Upper lobe of right lung (tissue), 1 donor: ENCODE measurements at places on chromosomes 5 and 9. TPM values are rescaled to one million over a fixed set of nuclear protein-coding genes. Genes with fewer than 3 reads are reported as not detected.
A peak's percentile ranks its signal among the peaks of the same experiment; 100 is the strongest.

The SLF1 gene
- 6.2 TPM for total RNA-seq

- no peaks in the 10 kb centered on the region for H3K4me1 ChIP-seq
- no peaks in the 10 kb centered on the region for H3K36me3 ChIP-seq
- H3K27me3 ChIP-seq = no peaks in the 10 kb centered on the region
- DNase-seq = no peak
These were observed 705.6 kb downstream of the SEMA5A start for GRCh38 chr5:8840237-8840636.

GRCh38 chr5:23631302-23632045 is 124.1 kb downstream of the PRDM9 start:
- H3K27me3 ChIP-seq = no peaks in the 10 kb centered on the region
- DNase-seq = no peak
- H3K36me3 ChIP-seq = no peaks in the 10 kb centered on the region
- H3K4me1 ChIP-seq = no peaks in the 10 kb centered on the region
- H3K4me3 ChIP-seq = no peak overlapping the region
- no peak overlapping the region for H3K27ac ChIP-seq

DNA sequence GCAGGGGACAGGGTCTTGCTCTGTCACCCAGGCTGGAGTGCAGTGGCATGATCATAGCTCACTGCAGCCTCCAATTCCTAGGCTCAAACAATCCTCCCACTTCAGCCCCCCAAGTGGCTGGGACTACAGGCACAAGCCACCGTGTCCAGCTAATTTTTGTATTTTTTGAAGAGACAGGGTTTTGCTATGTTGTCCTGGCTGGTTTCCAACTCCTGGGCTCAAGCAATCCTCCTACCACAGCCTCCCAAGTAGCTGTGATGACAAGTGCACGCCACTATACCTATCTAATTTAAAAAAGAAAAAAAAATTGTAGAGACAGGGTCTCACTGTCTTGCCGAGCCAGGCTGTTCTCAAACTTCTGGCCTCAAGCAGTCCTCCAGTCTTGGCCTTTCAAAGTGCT is 31.6 kb upstream of the LECT2 start:
- DNase-seq = no peak
- no peak overlapping the region for H3K4me3 ChIP-seq
- no peaks in the 10 kb centered on the region for H3K4me1 ChIP-seq

The ANAPC2 gene
- 51.4 TPM for total RNA-seq

The COL5A1 gene
- total RNA-seq = 37.8 TPM

DNA sequence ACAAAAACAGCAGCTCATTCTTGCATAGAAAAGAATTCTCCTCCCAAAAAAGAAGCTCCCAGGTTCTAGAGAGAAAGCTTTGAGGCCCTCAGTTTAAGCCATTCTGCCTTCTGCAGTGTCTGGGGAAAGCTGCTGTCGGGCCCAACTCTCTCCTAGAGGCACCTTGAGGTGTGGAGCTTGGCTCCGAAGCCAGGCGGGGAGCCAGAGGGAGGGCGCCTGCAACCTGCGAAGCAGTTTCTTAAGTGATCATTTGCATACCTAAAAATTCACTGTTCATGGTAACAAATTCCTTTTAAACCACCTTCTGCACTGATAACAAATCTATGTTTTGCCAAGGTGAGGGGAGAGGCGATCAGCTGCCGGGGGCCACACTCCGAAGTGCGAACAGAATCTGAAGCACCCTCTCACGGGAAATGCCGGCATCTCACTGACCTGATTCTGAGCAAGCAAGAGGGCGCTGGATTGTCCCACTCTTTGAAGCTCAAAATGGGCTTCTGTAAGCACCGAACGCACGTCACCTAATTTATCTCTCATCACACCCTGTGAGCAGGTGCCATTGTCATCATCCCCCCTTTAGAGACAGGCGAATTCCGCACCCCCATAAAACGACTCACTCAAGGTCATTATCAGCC is 86.1 kb downstream of the GTF3C4 start:
- no peaks in the 10 kb centered on the region for H3K36me3 ChIP-seq
- H3K4me3 ChIP-seq = no peak overlapping the region
- H3K27me3 ChIP-seq = no peaks in the 10 kb centered on the region
- peak overlapping the region; percentile 17 for H3K27ac ChIP-seq

GRCh38 chr9:94801681-94802080 is 75.2 kb downstream of the AOPEP start:
- no peak overlapping the region for H3K4me3 ChIP-seq
- no peaks in the 10 kb centered on the region for H3K27me3 ChIP-seq
- no peak for DNase-seq
- no peaks in the 10 kb centered on the region for H3K36me3 ChIP-seq

GRCh38 chr9:112550531-112550930 is 63.9 kb downstream of the KIAA1958 start:
- H3K27me3 ChIP-seq = no peaks in the 10 kb centered on the region
- H3K4me1 ChIP-seq = no peaks in the 10 kb centered on the region
- no peak overlapping the region for H3K27ac ChIP-seq
- H3K36me3 ChIP-seq = no peaks in the 10 kb centered on the region
- H3K4me3 ChIP-seq = no peak overlapping the region
- DNase-seq = no peak

DNA sequence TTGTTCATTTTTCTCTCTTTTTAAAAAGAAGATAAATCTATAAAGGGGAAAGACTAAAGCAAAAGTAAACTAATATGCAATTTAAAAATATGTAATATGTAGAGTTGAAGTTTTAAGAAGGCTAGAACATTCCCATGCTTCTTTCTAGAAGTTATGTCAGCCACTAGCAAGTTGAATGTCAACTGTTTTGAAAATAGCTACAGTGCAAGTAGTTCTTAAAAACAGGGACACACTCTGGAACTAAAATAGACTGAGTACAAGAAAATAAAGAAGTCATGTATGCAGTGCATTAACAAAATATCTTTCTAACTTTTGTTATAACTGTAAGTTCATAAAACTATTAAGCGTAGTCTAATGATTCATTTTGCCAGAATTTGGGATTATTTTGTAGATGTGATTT is 7.9 kb downstream of the TMEM38B start:
- no peak overlapping the region for H3K4me3 ChIP-seq
- DNase-seq = no peak
- no peaks in the 10 kb centered on the region for H3K4me1 ChIP-seq
- no peak overlapping the region for H3K27ac ChIP-seq
- no peaks in the 10 kb centered on the region for H3K36me3 ChIP-seq
- no peaks in the 10 kb centered on the region for H3K27me3 ChIP-seq

GRCh38 chr9:131545003-131545785 is at the start of gene PRRT1B:
Gene PRRT1B, plus strand, starts transcription at chr9:131545523. Its CDS starts 93 bp downstream, at chr9:131545616.
- H3K4me1 ChIP-seq = peaks cover 13% of the 10 kb centered on the region
- peak within 1 kb of the TSS; percentile 45 for H3K4me3 ChIP-seq
- peak; percentile 94 for DNase-seq
- peaks cover 26% of the 10 kb centered on the region for H3K27me3 ChIP-seq
- no peaks in the 10 kb centered on the region for H3K36me3 ChIP-seq
- no peak within 1 kb of the TSS for H3K27ac ChIP-seq

- no peak overlapping the region for H3K4me3 ChIP-seq
- no peaks in the 10 kb centered on the region for H3K27me3 ChIP-seq
- H3K36me3 ChIP-seq = no peaks in the 10 kb centered on the region
These were observed 45.7 kb downstream of the SNX18 start for GRCh38 chr5:54563083-54563761.

The SLC34A3 gene
- 0.23 TPM for total RNA-seq

DNA sequence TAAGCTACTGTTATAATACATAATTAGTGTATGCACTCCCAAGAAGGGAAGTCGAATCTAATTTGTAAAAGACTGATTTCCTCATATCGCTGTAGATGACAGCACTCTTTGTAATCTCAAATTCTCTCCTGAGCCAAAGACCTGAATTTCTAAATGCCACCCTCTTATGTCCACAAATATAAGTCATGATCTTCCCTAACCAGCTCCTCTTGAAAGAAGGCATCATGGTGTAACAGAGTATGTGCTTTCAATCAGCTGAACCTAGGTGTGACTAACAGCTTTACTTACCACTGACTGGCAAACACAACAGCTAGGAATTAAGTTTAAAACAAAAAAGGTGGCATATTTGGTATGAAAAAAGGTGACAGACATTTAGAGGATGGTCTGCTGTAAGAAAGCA is 34.0 kb upstream of the CTNNAL1 start:
- no peak overlapping the region for H3K27ac ChIP-seq
- H3K4me3 ChIP-seq = no peak overlapping the region
- no peak for DNase-seq
- H3K27me3 ChIP-seq = no peaks in the 10 kb centered on the region
- H3K36me3 ChIP-seq = peaks cover 84% of the 10 kb centered on the region

DNA sequence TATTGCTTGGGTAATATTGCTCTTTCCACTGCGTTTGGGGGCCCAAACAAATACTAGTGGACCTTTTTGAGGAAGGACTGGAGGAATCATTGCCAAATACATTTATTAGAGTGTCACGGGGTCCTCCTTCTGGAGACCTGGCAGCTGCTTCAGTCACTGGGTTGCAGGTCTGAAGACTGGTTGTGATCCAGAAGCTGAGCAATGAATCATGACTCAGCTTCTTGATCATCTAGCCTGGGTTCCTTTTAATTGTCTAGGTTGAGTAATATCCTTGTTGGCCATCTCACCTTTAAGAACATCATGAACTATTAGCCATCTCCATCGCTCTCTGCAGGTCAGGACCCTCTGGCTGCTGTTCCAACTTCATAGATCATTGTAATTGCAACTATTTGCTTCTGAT is 15.4 kb upstream of the UBAP1 start:
- H3K36me3 ChIP-seq = no peaks in the 10 kb centered on the region
- H3K27me3 ChIP-seq = no peaks in the 10 kb centered on the region
- no peaks in the 10 kb centered on the region for H3K4me1 ChIP-seq

DNA sequence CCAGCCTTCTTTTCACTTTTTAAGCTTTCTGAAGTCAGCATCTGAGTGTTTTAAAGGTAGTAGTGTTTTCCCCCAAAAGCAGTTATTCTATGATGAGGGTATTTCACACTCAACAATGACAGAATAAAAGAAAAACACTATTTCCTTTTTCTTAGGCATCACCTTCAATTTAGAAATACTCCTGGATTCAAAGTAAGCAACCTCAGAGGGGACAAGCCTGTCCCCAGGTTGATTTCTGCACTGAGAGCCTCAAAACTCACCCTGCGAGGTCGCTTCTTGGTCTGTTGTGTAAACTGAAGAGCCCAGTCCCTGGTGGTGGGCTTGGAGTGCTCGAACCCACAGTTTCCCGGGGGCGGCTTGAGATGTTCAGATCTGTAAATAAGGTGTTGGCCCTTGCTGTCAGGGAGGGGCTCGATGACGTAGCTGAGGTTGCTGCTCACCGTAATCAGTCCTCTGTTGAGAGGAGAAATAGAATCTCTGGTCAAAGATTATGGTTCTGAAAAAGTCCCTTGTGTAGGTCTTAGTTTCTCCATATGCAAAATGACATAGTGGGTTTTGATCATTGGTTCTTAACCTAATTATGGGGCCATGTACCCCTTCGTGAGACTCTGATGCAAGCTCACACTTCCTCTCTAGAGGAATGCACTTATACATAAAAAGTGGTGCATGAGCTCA is 55.9 kb downstream of the ADAM19 start:
- DNase-seq = no peak
- H3K4me3 ChIP-seq = no peak overlapping the region
- no peaks in the 10 kb centered on the region for H3K27me3 ChIP-seq

The FIBCD1 gene
- 2.7 TPM for total RNA-seq

GRCh38 chr5:177410575-177410974 is 1.2 kb upstream of the F12 start:
- H3K36me3 ChIP-seq = no peaks in the 10 kb centered on the region
- no peak overlapping the region for H3K27ac ChIP-seq

The IL9 gene
- not detected for total RNA-seq

The KCNMB1 gene
- 1.5 TPM for total RNA-seq

DNA sequence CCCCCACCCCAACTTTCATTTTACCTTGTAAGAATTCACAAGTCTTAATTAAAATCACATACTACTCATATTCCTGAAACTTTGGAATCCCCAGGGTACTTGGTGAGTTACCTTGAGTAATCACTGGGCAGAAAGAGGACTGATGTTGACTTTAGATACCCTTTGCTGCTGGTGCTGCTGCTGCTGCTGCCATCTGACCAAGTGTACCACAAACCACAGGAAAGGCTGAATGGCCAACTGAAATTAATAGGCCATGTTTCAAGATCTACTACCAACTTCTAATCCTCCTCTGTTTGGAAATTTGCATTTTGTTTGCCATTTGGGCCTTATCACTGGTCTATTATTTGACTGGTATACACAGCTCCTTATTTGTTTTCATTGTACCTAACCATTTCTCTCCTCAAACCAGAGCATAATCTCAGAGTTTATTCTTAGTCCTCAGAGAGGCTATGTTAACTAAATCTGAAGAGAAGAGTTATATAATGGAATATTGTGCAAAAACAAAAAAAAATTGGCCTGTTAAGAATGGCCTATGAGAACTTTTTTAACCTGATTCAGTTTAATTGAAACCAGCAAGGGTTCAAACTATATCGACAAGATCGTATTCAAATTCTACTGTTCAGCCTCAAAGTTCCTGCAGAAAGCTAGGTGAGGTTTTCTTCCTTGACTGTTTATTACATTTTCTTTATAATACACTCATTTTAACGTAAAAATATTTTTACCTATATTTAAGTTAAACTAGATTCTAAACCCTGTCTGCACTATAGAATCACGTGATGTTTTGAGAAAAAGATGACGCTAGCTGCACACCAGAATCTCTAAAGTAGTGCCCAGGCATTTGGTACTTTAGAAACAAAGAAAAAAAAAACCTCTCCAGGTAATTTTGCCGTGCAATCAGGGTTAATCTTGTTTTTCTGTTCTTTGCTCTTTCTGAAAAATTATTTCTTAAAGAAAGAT is 13.1 kb downstream of the SELENOP start:
- H3K4me1 ChIP-seq = no peaks in the 10 kb centered on the region
- DNase-seq = no peak
- H3K27ac ChIP-seq = no peak overlapping the region
- no peak overlapping the region for H3K4me3 ChIP-seq

GRCh38 chr5:54259090-54259489 is 51.3 kb downstream of the ARL15 start:
- no peaks in the 10 kb centered on the region for H3K36me3 ChIP-seq
- H3K27ac ChIP-seq = no peak overlapping the region
- no peak for DNase-seq
- H3K4me3 ChIP-seq = no peak overlapping the region

The ZNF483 gene
- total RNA-seq = 8.7 TPM

DNA sequence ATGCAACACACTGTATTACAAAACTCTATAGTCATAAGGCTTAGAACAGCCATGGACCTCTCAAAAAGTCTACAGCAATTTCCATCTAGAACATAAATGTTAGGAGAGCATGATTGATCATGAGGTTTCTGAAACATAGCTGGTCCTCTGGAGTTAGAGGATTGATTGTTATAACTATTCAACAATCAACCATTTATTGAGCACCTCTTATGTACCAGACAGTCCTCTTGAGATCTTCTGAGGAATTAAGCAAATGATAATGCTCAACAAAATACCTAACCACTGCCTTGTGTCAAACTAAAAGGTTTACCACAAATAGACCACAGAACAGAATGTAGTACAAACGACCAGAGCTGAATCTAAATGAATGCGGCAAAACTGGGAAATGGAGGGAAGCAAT is 3.4 kb upstream of the AGTPBP1 start:
- H3K27ac ChIP-seq = no peak overlapping the region
- no peak for DNase-seq
- H3K27me3 ChIP-seq = no peaks in the 10 kb centered on the region

GRCh38 chr9:20805766-20806165 is 121.7 kb downstream of the FOCAD start:
- no peaks in the 10 kb centered on the region for H3K27me3 ChIP-seq
- H3K36me3 ChIP-seq = no peaks in the 10 kb centered on the region
- no peaks in the 10 kb centered on the region for H3K4me1 ChIP-seq
- no peak for DNase-seq

The PTGER4 gene
- total RNA-seq = 31.2 TPM

The LRRC19 gene
- 0.64 TPM for total RNA-seq
